ENCODE measurements at places on chromosomes 12 and 14.

DNA sequence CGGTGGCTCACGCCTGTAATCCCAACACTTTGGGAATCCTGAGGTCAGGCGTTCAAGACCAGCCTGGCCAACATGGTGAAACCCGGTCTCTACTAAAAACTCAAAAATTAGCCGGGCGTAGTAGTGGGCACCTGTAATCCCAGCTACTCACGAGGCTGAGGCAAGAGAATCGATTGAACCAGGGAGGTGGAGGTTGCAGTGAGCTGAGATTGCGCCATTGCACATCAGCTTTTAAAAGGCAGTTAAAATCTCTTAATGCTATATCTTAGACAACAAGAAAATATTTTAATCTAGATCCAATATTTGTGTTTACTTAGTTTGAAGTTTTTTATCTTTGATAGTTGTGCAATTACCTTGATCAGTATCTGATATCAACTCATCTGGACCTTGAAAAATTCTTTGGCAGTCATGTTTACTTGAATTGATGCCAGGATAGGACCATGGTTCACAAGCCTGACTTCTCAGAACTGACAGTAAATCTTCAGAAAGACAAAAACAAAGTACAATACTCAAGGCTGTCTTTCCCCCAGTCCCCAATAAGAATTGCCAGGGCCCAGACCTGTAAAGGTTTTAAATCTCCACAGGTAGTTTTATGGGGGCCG, 135.0 kb upstream of the AEBP2 start:
- no peak for DNase-seq

GRCh38 chr14:105093038-105093430, 27.8 kb upstream of the GPR132 start:
- peak; percentile 92 for DNase-seq

DNA sequence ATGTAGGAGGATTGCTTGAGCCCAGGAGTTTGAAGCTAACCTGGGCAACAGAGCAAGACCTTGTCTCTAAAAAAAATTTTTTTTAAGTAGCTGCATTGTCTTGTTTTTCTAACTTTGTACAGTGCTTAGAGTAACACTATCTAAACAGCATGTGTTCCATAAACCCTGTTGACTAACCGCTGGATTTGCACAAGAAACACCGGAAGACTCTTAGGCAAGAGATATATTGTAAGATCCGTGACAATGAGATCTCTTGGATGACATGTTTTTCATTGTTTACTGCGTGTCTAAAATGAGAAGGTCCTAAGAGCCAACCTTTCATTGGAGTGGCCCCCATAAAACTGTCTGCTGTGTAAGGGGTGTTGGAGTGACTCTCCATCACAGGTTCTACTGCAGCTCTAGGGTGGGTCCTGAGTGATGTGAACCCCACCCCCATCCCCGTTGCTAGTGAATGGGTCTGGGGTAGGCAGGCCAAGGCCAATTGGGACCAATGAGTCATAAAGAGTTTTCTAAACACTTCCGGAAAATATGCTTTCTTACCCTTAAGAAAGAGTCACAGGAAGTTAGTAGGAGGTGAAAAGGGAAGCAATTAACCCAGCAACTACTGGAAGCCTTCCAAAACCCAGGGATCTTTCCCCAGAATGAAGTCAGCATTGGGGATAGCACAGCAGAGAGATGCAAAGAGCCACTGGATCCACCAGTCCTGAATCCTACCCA, 24.3 kb upstream of the PCNX1 start:
- DNase-seq: no peak

GRCh38 chr14:41668356-41668755, 61.7 kb downstream of the LRFN5 start:
- no peak for DNase-seq

DNA sequence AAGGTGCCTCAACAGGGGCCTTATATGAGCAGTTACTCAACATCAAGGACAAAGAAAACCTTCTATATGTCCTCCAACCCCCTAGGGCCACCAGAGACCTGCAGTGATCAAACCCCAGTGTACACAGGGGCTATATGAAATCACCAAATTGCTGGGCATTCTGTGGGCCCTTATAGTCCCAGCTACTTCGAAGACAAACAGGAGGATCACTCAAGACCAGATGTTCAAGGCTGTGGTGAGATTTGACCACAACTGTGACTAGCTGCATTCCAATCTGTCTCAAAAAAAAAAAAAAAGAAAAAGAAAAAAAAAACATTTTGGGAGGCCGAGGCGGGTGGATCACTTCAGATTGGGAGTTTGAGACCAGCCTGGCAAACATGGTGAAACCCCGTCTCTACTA, 51.0 kb upstream of the PRB2 start:
- DNase-seq: no peak

GRCh38 chr12:18419311-18419710, 158.0 kb downstream of the PIK3C2G start:
- no peak for DNase-seq

GRCh38 chr12:102806110-102806509, 110.9 kb downstream of the PAH start:
- DNase-seq: no peak

GRCh38 chr12:4859478-4860210, 50.1 kb upstream of the KCNA1 start:
- DNase-seq: no peak

Data from stomach (tissue), 19 donors.